Epithelial cell of proximal tubule (primary cell): ENCODE measurements at places on chromosomes 2 and 18. TPM values are rescaled to one million over a fixed set of nuclear protein-coding genes. Genes with fewer than 3 reads are reported as not detected.

The ENOSF1 gene
- total RNA-seq: 28.0 and 32.3 TPM in 2 replicates

DNA sequence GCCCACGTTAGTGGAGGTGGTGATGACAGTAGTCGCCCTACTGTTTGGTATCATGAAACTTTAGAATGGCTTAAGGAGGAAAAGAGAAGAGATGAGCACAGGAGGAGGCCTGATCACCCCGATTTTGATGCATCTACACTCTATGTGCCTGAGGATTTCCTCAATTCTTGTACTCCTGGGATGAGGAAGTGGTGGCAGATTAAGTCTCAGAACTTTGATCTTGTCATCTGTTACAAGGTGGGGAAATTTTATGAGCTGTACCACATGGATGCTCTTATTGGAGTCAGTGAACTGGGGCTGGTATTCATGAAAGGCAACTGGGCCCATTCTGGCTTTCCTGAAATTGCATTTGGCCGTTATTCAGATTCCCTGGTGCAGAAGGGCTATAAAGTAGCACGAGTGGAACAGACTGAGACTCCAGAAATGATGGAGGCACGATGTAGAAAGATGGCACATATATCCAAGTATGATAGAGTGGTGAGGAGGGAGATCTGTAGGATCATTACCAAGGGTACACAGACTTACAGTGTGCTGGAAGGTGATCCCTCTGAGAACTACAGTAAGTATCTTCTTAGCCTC is 16.2 kb downstream of the MSH6 start:
- DNase-seq: no peak

DNA sequence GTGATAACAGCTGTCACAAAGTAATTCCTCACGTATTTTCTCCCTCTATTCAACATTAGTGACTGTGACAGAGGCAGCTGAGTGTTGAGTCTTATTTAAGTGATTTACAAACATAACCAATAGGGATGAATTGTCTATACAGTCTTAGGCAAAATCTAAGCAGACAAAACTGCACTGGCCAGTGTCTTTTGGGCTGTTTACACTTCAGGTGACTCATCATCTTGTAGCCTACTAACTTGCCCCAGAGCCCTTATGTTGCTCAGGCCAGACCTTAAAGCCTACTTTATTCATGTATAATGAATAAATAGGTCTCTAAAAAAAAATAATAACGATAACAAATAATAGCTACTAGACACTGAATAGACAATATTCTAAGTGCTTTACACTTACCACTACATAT is 17.2 kb downstream of the THOC1 start:
- no peak for DNase-seq

DNA sequence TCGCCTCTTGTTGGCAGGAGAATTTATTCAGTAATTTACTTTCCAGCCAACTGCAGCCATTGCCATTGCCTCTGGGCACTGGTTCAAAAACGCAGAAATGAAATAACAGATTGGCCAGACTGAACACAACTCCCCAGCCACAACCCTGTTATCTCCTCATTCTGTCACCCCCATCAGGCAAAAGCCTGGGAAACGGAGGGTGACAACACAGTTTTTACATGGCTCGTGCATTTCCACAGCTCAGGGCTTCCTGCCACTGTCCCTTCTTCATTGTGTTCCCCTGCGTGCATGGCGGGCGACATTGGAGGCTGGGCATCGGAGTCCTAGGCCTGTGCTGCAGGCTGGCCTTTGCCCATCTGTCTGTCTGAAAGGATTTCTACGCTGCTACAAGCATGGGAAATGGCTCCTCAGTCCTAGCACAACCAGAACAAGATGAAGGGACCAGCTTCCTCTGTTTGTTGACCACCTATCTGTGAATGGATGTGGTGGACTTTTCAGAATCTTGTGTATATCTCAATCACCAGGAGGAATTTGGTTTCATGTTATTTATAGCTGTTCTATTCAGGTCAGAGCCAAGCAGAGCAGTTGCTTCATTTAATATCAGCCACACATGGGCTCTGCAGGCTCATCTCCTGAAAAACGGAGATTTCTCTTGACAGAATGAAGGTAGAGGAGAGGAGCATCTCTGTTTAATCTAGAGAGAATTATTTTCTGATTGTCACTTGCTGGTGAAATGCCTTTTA is 107.0 kb downstream of the MGAT5 start:
- no peak for DNase-seq

The DSEL gene
- 7.1 and 8.2 TPM in 2 replicates for total RNA-seq

DNA sequence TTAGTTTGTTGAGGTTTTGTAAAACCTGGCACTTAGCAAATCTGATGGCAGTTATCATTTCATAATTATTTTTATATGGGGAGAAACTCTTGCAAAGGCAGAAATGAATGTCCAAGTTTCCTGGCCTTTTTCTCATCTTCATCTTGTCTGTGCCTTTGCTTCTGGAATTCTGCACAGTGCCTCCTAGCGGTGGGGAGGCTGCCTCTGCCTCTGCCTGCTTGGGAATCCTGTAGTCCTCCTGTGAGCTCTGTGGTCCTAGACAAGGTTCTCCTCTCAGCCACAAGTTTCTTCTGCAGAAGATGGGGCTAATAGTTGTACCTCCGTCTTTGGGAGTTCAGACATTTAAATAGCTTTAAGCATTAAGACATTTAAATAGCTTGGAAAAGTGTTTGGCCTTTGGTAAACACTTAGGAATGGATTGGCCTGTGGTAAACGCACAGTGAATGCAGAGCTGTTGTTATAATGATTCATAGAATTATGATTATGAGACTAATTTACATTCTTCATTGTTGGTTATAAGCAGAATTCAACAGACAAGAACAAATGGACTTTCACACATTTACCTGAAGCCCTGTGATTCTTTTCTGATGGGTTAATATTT is 101.2 kb downstream of the ZNF236 start:
- DNase-seq: no peak

- DNase-seq: no peak
These were observed 255.4 kb downstream of the EXOC6B start for GRCh38 chr2:72570413-72570812.

The ANKRD23 gene
- total RNA-seq: 0.22 and 1.1 TPM in 2 replicates

The ECEL1 gene
- not detected in 2 replicates for total RNA-seq

DNA sequence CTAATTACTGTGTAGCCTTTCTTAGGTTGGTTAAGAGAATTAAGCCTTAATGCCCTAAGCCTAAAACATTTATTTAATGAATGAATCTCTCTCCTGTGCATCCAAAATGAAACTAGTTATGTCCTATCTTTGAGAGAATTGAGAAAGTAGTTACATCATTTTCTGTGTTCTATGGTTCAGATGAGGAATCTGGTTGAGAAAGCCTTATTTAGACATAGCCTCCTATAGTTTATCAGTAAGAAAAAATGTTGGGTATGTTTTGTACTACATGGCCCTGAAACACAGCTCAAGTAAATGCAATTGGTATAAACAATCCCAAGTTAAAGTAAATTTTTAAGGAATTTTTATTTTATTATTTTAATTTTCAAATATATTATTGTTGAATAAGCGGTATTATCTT is 25.9 kb upstream of the RAMP1 start:
- DNase-seq: no peak

The NGEF gene
- 4.2 and 8.6 TPM in 2 replicates for total RNA-seq

DNA sequence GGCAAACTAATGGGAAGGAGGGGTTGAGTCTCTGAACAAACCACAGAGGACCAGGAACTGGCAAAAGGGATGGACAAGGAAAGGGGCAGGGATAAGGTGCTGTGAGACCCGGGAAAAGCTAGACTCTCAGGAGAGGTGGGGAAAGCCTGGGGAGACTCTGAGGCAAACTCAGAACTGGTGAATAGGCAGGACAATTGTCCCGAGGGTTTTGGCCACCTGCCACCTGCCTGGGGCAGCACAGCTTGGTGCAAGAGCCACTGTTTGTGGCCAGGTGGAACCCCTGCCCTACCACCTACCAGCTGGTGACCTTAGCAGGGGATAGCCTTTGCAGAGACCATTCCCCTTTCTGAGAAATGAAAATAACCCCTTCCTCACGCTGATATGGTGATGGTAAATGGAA is 129.4 kb upstream of the ASB18 start:
- DNase-seq: no peak

The ZBTB7C gene
- under 0.01 and 0.17 TPM in 2 replicates for total RNA-seq

The ITGB6 gene
- 35.3 and 50.4 TPM in 2 replicates for total RNA-seq

- no peak for DNase-seq
These were observed 99.7 kb upstream of the CYRIA start for GRCh38 chr2:16765356-16765755.

DNA sequence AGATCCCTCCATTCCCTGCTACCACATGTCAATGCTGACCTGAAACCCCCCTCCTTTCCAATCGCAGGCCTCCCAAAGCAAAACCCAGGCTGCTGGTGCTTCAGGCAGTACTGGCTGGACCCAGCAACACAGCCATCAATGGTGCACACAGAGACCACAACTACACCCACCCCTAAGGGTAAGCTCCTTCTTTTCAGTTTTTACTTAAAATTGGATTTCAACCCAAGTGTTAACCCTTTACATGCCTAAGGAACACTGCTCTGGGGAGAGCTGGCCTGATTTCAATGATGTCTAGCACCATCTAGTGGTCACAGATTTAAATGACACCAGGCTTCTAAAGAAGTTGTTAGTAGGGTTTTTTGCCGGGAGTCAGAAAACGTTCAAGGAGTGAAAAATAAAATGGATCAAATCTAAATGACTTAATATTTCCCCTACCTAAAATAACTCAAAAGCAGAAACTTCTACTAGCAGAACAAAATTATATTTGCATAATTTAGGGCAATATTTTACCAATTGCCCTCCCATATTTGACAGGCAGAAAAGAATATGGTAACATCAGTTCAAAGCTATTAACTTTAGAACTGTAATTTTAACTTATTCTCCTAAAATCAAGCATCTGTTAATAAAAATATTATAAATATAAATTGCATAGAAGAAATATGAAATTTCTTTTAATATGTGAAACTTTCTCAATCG is 24.6 kb downstream of the FECH start:
- DNase-seq: no peak

DNA sequence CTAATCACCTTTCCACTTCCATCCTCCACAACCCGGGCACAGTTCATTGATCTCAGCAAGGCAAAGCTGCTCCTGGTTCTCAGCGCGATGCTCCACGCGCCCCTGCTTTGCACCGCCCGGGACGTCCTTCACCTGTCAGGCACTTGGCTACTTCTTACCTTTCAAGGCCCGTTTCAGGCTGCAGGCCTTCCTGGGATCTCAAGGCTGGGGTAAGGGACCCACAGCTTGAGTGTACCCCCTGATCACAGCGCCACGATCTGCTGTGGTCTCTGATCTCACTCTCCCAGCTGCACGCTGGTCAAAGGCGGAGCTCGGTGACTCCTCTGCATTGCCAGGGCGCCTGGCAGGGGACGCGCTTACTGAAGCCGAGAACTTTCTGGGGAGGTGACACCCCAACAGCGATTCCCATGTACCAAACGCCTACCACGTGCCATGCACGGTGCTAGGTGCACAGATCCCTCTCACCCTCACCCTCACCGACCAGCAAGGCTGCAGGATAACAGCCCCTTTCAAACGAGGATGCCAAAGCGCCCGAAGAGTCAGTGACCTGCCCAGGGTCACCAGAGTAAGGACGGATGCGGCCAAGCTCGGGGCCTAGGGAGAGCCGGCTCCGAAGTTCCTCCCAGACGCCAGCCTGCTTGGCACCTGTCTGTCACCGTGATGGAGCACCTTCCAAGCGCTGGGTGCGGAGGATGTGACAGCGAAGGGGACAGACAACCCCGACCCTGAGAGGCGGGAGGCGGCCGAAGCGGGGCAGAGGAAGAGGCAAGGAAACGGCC is 818 bp downstream of the ITGB1BP1 start:
- no peak for DNase-seq

The AGXT gene
- not detected in 2 replicates for total RNA-seq

GRCh38 chr18:55841314-55841713 is 253.3 kb upstream of the TCF4 start:
- DNase-seq: no peak

DNA sequence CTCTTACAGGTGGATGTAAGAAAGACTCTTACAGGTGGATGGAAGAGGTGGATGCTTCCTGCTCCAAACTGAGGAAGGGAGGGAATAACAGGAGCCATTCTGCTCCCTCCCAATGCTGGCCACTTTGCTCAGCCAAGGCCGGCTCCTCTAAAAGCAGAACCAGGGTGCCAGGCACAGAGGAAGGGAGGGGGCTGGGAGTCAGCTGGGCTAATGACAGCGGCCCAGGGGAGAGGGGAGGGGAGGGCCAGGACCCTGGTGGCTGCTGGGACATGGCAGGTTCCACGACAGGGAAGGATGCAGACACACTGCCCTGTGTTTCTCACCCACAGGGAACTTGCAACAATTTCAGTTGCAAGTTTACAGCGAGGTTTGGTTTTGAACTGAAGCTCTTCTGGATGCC is 173.4 kb downstream of the ANAPC1 start:
- DNase-seq: no peak

DNA sequence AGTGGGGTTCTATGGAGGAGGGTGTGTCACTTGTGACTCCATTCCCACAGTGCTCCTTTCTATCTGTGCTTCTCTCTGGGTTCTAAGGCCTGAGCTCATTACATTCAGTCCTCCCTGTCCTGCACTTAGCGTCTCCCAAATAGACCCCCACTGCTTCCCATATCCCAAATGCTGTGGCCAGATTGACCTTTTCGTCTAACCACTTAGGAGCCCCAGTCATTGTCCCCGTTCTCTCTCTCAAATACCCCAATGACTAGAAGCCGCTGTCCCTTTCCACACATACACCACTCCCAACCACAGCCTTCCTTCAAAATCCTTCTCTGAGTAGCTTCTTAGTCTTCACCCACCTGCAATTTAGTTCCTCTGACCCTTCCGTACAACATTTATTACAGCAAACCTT is 146.5 kb downstream of the TRIM43 start:
- no peak for DNase-seq

GRCh38 chr2:241454837-241455485 is 53.4 kb downstream of the STK25 start:
- DNase-seq: no peak

The ANKRD30B gene
- 0.14 and 0.17 TPM in 2 replicates for total RNA-seq

GRCh38 chr2:109341355-109342255 is 212.6 kb downstream of the SH3RF3 start:
- DNase-seq: no peak

The CCNT2 gene
- 12.6 and 18.5 TPM in 2 replicates for total RNA-seq

DNA sequence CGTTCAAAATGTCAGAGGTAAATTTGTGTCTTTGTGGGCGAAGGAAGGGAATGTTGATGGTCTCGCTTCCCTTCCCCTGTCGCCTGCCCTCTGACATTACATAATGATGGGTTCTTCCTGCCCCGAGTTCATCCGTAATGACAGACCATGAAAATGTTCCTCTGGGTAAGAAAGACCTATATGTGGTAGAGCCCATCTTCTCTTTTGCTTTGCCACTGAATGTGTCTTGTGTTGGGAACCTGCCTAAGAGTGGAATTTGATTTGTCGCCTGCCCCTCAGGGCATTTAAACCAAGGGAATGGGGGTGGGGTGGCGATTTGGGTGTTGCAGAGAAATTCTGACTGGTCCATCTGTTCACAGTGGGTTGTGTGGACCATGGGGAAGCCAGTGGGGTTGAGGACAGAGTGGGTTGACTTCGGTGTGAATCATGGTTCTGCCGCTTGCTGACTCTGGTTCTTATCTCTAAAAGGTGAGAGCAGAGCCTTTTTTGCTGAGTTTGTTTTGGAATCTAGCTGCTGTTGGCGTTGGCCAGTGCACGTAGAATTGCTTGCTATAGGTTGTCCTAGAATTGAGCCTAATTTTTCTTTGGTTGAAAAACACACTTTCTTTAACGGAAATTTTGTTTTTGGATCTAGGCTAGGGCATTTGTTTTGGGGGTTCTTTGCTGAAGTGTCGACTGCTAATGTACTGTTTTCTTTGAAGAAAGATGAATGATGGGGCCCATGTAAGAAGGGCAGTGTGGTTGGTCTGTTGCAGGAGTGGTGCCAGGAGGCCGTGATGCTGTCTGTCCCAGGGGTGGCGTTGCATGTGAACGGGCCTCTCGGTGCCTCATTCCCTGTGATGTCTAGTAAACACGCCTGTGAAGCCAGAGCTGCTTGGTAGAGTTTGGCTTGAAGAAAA is 1.3 kb downstream of the INPP4A start:
- DNase-seq: no peak

The DSC2 gene
- total RNA-seq: 12.2 and 19.6 TPM in 2 replicates
